CD4-positive, alpha-beta T cell treated with Interferon gamma for 1 hour (primary cell): ENCODE measurements at places on chromosomes 2 and 18.

DNA sequence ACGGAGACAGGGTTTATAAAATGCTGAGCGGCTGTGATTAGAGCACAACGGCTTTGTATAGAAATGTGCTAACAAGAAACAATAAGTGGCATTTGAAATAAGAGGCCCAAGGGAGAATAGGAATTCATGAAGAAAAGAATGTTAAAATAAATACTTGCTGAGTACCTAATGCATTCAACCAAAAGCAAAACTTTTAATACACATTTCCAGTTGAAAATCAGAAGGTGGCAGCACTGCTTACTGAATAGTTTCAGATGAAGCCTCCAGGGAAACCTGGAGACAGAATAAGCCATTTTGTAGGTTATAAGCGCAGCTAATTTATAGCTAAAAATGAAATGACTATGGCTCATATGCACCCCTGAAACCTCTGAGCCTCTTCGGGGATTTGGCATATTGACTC lies 286.6 kb downstream of the DPP10 start:
- no peak for DNase-seq

GRCh38 chr18:22844190-22844589 lies 88.9 kb upstream of the RBBP8 start:
- no peak for DNase-seq

- no peak for DNase-seq
Observed at GRCh38 chr2:191169456-191170300, 18.9 kb upstream of the STAT4 start.

- no peak for DNase-seq
Observed at GRCh38 chr2:148756292-148756975, 111.9 kb downstream of the EPC2 start.

DNA sequence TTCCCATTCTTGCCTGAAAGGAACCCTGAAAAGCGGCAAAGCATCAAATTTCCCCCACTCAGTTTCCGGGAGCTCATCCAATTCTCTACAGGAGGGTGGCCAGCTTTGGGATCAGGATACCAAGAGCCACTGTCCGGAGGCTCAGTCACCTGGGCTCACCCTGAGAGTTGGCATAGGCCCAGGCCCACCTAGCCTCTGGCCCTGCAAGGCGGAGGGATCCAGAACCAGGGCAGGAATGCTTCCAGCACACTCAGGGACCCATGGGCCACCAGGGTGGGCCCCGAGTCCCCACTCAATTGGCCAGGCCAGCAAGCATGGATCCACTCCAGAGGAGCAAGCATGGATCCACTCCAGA lies 432.9 kb upstream of the MYT1L start:
- DNase-seq: no peak

DNA sequence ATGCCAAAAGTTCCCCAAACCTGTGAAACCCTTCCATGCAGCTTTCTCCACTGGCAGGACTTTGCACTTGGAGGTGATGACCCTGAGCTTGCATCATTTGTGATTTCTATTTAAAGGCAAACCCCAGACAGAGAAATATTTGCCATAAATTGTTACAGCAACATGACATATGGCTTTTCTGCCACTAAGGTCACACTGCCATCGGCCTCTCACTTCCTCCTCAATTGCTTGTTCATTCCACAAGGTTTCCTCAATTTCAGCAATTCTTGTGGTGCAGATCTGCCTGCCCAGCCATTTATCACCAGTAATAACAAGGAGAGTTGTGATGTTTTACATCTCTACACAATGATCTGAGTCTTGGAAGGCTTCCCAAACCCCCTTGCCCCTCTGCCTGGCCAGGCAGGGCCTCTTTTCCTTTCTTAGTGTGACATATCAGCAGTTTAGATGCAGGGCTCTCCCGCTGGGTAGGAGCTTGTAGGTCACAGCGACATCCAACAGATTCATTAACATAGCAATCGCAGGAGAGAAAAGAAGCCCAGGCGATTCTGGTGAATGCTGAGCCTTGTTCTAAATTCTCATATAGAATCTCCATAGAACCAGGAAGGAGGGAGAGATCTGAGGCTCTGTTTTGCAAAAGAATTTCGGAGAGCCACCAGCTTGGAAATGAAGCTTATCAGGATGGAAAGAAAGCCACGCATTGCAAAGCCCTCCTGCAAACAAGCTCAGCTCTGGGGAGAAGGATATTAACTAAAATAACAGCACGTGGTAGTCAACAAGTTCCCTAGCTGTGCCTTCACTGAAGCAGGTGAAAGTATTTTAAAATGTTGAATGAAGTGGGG lies 46.7 kb upstream of the ITGA6 start:
- peak; percentile 6 for DNase-seq

GRCh38 chr2:176445956-176446355 lies 176.7 kb downstream of the MTX2 start:
- no peak for DNase-seq
